ENCODE measurements at places on chromosomes 7 and 10.
A peak's percentile ranks its signal among the peaks of the same experiment; 100 is the strongest.

GRCh38 chr7:39248041-39248691, 270.5 kb downstream of the POU6F2 start:
- DNase-seq: no peak

DNA sequence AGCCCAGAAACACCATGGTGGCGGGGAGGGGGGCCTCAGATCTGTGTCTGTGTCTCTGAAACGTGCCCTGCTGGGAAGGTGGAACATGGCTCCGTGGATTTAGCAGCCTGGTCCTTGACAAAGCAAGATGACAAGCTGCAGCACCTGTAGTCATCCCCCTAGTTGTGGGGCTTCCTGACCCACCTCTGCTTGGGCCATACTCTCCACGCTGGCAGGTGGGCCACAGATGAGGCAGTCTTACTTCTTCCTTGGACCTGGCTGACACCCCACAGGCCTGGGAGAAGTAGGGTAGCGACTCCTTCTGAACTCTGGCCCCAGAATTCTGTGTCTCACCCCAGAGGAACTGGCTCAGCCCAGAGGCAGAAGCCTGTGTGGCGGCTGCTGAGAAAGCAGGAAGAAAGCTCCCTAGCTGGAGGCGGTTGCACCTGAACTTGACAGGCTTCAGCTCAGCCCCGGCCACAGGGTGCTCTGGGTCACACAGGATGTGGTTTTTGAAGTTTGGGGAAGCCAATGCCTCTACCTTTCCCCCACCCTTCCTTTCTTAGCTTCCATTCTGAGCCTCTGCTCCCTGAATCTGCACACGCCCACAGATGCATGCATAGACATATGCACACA, 113.9 kb downstream of the ABLIM1 start:
- peak; percentile 82 for DNase-seq

DNA sequence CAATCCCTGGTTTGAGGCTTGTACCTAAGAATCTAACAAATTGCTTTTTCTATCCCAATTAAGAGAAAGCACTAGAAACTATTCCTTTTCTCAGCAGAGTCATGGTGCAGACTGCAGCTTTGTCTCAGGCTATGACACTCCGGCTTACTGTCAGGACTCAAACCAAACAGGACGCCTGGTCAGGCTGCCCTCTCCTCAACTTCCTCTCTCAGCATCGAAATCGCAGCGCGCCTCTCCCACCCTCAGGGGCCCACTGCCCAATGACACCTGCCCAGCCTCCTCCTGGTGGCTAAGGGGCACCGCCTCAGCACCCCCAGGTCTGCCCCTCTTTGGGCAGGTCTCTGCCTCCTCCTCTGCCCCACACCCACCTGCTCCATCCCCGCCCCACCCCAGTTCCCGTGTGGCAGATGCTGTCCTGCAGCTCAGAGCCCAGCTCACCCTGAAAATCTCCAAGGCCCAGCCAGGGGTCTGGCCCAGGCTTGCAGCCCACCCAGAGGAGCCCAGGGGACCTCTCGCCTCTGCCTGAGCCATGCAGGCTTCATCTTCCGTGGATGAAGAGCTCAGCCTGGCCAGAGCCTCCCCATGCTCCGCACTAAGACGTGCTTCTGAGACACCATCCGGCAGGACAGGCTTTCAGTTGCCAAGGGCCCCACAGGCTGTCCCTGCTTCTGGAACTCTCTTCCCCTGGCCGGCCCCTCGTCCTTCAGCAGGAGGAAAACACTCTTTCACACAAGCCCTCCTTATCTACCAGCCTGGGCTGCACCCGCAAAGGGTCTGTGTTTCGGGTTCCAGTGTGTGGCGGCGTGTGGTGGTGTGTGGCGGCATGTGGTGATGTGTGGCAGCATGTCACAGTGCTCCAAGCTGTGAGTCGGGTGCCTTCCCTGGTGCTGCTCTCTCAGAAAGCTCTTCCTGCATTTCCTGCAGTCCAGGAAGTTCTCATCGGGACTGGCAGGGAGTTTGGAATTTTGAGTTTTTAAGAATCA, 16.4 kb upstream of the PTPRN2 start:
- no peak for DNase-seq

DNA sequence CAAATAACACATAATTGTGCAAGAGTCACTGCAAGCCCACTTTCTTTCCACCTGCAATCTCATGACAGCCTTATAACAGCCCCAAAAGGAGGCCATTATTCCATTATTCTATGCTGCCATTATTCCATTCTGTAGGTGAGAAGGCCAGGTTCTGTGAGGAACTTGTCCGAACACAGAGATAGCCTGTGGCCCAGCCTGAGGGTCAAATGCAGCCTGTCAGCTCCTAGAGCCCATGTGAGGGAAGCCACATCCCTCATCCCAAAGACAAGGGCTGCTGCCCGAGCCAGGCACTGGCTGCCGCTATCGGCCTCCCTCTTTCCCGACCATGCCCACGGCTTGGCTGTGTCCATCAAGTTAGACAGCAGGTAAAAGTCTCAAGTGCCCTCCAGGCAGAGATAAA, 24.1 kb upstream of the C10orf71 start:
- DNase-seq: no peak

DNA sequence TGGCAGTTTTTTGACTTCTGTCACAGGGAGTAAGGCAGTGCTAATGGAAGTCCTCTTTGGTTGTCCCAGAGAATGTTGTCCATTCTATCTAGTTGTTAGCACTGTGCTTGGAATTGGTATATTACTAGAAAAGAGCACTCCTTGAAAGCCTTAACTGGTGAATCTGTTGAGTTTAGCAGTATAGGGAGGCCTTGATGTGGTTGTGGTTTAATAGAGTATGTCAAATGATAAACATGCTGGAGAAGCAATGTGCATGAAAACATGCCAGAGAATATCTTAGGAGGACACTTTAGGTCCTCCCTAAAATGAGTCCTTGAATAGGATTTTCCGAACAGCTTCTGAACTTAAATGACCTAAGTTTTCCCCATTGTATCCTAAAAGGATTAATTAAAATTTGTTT, 98.6 kb downstream of the BTRC start:
- DNase-seq: no peak

- DNase-seq: no peak
These were observed 214.6 kb upstream of the TMEM72 start for GRCh38 chr10:44696496-44696895.

- no peak for DNase-seq
These were observed 1136.4 kb downstream of the TYW1 start for GRCh38 chr7:68133045-68133444.

DNA sequence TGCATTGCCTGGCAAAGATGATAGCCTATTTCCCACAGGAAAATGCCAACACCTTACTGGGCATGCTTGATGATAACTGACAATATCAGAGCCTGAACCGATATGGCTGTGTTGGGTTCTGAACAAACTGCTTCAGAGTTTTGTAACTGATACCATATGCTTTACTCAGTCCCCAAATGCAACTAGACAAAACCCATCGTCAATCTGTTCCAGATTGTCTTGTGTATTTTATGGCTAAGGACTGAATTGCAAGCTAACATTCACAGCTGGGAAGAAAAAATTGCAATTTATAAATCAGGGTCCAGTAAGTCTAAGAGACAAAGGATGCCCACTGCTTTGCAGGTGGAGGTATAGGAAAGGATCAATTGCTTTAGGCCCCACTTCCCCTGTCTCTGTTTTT, 116.8 kb upstream of the WNT16 start:
- DNase-seq: no peak

GRCh38 chr10:124557167-124557566, 95.5 kb downstream of the LHPP start:
- no peak for DNase-seq

- no peak for DNase-seq
These were observed 144.2 kb downstream of the JCAD start for GRCh38 chr10:29914986-29915785.

GRCh38 chr7:149302222-149302621, 40.2 kb downstream of the ZNF783 start:
- no peak for DNase-seq

DNA sequence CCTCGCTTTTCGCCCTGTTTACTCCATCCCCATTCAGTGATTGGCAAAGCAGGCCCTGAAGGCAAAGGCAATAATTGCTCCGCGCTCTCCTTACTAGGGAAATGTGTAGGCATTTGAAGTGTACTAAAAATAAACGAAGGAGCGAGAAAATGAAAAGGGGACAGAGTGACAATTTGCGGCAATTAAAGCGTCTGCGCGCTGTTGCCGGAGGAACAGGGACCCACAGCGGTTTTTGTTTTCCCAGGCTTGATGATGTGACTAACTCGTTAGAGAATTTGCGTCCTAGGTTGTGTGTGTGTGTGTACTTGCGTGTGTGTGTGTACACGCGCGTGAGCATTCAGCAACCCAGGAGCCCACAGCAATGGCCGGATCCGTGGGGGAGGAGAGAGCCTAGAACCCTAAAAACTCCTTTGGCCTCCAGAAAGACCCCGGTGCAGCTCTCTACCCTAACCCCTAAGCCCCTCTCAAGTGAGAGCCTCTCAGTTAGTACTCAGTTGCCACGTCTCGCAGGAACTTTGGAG, 7.8 kb upstream of the DLX6 start:
- DNase-seq: no peak

DNA sequence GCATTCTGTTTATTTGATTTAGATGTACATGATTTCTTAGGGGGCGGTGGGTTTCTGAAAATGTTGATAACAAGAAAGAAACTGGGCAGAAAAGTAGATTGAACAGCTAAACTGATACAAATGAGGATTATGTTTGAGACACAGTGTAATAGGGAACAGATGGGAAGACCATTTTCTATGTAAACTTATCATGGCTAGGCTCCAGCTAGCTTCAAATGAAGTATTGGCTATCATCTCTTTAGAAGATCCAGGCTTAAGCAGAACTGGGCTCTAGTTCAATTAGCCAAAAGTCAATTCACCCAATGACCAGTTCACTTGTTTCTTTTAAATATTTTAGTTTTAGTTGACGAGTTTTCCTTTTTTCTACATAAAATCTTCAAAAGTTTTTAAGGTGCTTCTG, 639.5 kb downstream of the ANKRD7 start:
- no peak for DNase-seq

DNA sequence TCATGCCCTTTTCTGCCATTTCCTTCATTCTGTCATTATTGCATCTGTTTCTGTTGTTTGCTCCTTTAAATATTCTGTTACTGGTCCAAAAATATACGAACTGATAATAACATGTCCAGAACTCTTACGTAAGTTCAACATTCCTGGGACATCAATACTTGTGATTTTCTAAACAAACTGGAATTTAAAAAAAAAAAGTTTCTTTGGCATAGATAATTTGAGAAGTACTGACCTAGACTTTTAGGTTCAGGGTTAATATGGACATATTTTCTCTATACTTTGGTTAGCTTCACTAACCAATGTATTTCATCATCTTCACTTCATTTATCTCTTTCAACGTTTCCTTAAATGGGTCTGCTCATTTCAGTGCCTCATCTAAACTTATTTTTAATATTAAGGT, 147.3 kb downstream of the JMJD1C start:
- DNase-seq: no peak

GRCh38 chr7:134315679-134316538, 821 bp downstream of the SLC35B4 start:
- DNase-seq: no peak

- DNase-seq: no peak
These were observed 16.7 kb upstream of the CLIP2 start for GRCh38 chr7:74272305-74273038.

- DNase-seq: no peak
These were observed 719.0 kb downstream of the GRM8 start for GRCh38 chr7:126533715-126534114.

- no peak for DNase-seq
These were observed 102.5 kb downstream of the ALOX5 start for GRCh38 chr10:45476559-45476958.

DNA sequence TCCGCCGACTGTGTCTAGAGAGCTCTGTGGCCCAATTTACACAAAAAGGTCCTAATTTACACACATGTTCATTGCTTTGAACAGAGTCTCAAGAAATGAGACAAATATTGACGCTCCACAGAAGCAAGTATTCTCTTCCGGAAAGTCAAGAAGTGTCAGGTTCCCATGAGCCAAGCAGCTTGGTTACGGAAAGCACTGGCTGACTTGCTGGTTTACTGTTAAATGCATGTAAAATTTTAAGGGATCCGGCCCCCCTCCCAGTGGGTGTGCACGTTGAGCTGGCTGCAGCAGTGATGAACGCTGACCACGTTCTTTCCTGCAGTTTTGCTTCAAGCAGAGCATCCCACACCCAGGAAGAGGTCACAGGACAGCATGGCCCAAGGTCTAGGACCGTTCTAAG, 76.8 kb downstream of the DIP2C start:
- no peak for DNase-seq

- DNase-seq: no peak
These were observed 20.0 kb downstream of the CUBN start for GRCh38 chr10:17109475-17110207.

GRCh38 chr7:51188987-51189386, 127.6 kb downstream of the COBL start:
- no peak for DNase-seq

- no peak for DNase-seq
These were observed 247.3 kb upstream of the PITRM1 start for GRCh38 chr10:3419719-3420495.

GRCh38 chr10:3665316-3665908, 119.6 kb downstream of the KLF6 start:
- DNase-seq: no peak

DNA sequence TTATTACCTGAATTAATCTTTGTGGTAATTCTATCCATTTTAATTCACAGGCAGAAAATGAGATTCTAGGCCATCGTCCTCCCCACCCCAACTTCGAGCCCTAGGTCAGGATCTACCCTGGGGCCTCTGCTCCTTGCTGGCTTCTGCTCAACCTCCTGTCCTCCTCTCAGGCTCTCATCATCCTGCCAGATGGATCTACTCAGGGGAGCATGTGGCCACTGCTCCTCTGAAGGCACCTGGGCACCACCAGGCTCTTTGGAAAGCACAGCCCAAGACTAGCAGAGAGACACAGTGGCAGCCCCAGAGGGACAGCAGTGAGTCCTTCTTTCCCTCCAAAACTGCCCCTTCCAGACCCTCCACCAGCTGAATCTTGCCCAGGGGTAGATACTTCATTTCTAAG, 248.2 kb downstream of the TCERG1L start:
- DNase-seq: no peak

DNA sequence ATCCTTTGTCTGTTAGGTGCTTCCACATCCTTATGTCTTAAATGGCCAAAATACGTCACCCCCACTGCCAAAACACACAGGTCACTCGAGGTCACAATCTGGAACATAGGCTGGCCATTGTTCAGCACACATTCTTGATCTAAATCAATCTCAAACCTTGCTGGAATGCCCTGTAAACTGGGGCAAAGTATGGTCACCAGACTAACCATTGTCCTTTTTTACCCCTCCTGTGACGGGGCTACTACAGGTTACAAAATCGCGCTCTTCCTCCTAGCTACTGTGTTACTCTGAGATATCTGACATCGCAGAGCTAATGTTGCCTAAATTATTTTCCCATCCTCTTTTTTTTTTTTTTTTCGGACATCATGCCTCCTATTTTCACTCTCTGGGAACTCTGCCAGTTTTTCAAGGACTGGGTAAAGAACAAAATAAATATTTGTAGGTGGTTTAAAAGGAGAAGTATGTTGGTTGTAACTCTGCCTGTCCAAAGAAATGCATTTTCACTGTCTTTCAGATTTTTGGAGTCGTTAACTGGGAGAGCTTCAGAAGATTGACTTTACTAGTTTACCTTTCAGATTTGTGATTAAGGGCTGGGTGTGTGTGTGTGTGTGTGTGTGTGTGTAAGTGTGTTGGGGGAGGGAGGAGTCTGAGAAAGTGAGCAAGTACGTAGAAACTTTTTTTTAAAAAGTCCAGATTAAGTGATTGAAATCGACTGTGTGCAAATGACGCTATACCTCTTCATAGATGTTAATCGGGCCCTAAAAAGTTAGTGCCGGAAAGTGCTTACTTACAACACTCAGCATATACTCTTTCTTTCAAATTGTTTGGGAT, 942 bp upstream of the KIAA1217 start:
- no peak for DNase-seq

- no peak for DNase-seq
These were observed 122.9 kb downstream of the RALA start for GRCh38 chr7:39746103-39746819.

All from NK-92 treated with Interleukin-12 subunit alpha and Interleukin-12 subunit beta, amount 100 ng/mL, for 24 hours (cell line).